Activated CD8-positive, alpha-beta T cell treated with anti-CD3 and anti-CD28 coated beads, Interleukin-2, amount 10 ng/mL, durations not matched to agents 7 days and 5 days (primary cell): ENCODE measurements at places on chromosomes 4 and X.

GRCh38 chrX:49264460-49264859 is at the start of gene FOXP3:
FOXP3 (minus strand) TSS chrX:49264710; CDS start chrX:49258505, 6,205 bp downstream.
- H3K4me3 ChIP-seq = peak within 1 kb of the TSS; percentile 73
- H3K4me1 ChIP-seq = peaks cover 47% of the 10 kb centered on the region
- peaks cover 3% of the 10 kb centered on the region for H3K36me3 ChIP-seq
- DNase-seq = no peak
- H3K27ac ChIP-seq = peak within 1 kb of the TSS; percentile 68
- no peaks in the 10 kb centered on the region for H3K27me3 ChIP-seq

GRCh38 chr4:7878323-7878722 is 61.3 kb downstream of the AFAP1 start:
- H3K27me3 ChIP-seq = no peaks in the 10 kb centered on the region
- DNase-seq = no peak
- H3K4me3 ChIP-seq = no peak overlapping the region
- peaks cover 31% of the 10 kb centered on the region for H3K4me1 ChIP-seq
- H3K36me3 ChIP-seq = no peaks in the 10 kb centered on the region
- H3K27ac ChIP-seq = no peak overlapping the region

DNA sequence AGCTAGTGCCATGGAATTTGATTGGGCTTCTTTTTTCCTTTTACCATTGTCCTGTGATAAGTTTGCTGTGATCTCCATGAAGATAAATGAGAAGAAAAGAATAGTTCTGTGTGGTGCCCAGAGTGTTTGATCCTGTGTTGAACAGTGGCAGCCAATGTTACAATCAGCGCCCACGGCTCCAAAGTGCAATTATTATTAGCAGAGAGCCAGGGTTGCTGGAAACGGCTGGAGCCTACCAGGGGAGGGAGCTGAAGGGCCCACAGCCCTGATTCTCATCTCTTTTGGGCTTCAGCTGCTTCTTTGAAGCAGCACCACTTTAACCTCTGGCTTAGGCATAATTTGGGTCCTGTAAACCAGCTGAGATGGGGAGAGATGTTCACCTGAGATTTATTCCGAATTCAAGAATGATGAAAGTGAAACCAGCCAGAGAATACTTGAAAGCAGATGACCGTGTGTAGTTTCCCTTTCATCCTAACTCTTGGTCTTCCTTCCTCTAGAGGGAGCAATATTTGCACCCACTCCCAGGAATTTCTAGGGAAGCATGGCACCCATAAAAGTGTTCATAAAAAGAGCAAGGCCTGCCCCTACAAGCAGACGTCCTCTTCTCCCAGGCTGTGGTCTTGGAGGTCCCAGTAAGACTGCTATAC is 298.3 kb downstream of the EVC2 start:
- no peaks in the 10 kb centered on the region for H3K4me1 ChIP-seq
- H3K4me3 ChIP-seq = no peak overlapping the region
- H3K27ac ChIP-seq = no peak overlapping the region
- H3K36me3 ChIP-seq = no peaks in the 10 kb centered on the region

- H3K27ac ChIP-seq = peak overlapping the region; percentile 81
- no peaks in the 10 kb centered on the region for H3K36me3 ChIP-seq
- DNase-seq = no peak
- peaks cover 21% of the 10 kb centered on the region for H3K27me3 ChIP-seq
- H3K4me3 ChIP-seq = peak overlapping the region; percentile 74
Measured at GRCh38 chr4:82284475-82284857, 89.3 kb downstream of the HNRNPD start.

GRCh38 chr4:47074816-47075215 is 43.4 kb downstream of the GABRB1 start:
- H3K27ac ChIP-seq = no peak overlapping the region
- H3K4me3 ChIP-seq = no peak overlapping the region
- no peaks in the 10 kb centered on the region for H3K36me3 ChIP-seq
- no peaks in the 10 kb centered on the region for H3K4me1 ChIP-seq
- no peak for DNase-seq
- H3K27me3 ChIP-seq = no peaks in the 10 kb centered on the region

DNA sequence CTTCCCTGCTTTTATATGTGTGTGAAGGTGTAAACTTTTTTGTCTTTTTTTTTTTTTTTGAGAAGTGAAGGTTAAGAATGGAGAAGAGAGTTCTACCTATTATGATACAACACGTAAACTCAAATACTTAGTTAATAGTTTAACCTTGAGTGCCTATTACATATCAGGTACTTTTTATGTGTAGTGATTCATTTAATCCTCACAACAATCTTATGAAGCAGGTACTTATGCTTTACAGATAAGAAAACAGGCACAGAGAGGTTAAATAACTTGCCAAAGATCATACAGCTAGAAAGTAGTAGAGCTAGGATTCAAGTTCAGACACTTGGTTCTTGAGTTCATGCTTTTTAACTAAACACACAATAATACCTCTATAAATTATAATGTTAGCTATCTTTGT is 107.4 kb downstream of the THOC2 start:
- H3K36me3 ChIP-seq = peaks cover 39% of the 10 kb centered on the region
- DNase-seq = no peak
- no peak overlapping the region for H3K4me3 ChIP-seq
- H3K4me1 ChIP-seq = peaks cover 15% of the 10 kb centered on the region
- no peaks in the 10 kb centered on the region for H3K27me3 ChIP-seq

DNA sequence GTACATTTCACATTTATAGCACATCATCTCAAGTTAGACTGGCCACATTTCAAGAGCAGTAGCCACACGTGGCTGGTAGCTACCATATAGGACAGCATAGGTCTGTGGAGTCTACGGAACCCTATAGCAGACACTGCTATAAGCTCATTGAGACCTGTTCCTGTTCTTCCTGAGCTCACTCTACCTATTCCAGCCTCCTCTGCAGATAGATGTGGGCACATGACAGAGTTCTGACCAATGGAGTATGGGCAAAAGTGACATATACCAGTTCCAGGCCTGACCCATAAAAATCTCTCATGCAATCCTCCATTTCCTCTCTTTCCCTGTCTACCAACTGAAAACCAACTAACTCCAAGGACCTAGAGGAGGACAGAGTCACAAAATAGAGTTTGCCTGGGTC is 3.5 kb upstream of the HDAC6 start:
- H3K36me3 ChIP-seq = peaks cover 2% of the 10 kb centered on the region
- H3K4me1 ChIP-seq = peaks cover 14% of the 10 kb centered on the region
- H3K4me3 ChIP-seq = no peak overlapping the region
- H3K27ac ChIP-seq = no peak overlapping the region

DNA sequence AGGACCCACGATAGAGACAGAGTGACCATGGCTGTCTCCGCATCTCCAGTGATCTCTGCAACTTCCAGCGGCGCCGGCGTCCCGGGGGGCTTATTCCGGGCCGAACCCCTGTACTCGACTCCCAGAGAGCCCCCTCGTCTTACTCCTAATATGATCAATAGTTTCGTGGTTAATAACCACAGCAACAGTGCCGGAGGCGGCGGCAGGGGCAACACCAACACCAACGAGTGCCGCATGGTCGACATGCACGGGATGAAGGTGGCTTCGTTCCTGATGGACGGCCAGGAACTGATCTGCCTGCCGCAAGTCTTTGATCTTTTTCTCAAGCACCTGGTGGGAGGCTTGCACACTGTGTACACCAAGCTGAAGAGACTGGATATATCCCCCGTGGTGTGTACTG is 343 bp downstream of the DACH2 start:
- H3K4me1 ChIP-seq = peaks cover 3% of the 10 kb centered on the region
- H3K4me3 ChIP-seq = peak overlapping the region; percentile 22
- no peak for DNase-seq
- H3K27ac ChIP-seq = no peak overlapping the region
- H3K36me3 ChIP-seq = no peaks in the 10 kb centered on the region
